ENCODE measurements at places on chromosomes 12 and 14.
A peak's percentile ranks its signal among the peaks of the same experiment; 100 is the strongest.

DNA sequence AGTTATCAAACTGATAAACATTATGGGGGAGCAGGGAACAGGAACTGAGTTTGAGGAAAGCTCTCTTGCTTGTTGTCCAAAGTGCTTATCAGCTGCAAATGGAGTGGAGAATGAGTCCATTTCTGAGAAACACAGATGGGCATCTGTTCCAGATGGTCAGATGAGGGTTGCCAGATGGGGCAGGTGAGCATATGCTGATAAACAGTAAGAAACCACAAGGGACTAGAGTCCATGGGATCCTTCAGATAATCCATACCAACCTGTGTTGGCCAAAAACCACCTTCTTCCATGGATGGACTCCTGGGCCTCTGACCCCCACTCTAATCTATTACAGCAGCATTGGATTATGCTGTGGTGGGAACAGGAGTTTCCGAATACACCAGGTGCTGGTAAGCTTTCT, 38.3 kb downstream of the GNS start:
- DNase-seq, result no peak

DNA sequence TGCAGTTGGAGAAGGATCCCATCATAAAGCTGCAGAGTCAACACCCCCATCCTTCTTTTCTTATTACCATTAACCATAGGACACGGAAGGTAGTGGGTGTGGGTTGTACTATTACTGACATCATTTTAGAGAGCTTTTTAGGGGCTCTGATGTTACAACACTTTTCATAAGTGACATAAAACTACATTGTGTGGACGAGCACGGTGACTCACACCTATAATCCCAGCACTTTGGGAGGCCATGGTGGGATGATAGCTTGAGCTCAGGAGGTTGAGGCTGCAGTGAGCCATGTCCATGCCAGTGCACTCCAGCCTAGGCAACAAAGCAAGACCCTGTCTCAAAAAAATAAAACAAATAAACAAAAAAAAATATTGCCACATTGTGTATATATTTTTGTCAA, 167.1 kb downstream of the DUSP6 start:
- no peak for DNase-seq

- no peak for DNase-seq
Observed at GRCh38 chr14:99774556-99775307, 18.5 kb upstream of the EML1 start.

GRCh38 chr14:85416771-85417170, 113.2 kb upstream of the FLRT2 start:
- DNase-seq, result no peak

DNA sequence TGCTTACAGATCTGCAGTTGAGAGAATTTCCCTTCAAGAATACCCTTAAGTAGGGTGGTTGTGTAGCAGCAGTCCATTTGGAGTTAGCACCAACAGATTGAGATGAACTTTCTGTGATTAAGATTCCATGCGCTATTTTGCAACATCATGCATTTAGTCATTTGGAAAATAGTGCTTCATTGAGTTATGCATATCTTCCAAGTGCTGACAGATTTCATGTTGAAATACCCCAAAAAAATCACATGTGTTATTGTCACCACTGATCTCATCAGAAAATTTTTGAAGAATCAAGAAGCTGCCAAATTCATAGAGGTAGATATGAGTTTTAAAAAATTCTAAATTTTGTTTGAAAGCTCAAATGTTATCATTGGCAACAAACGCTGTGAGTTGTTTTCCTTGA, 35.5 kb upstream of the OSBPL8 start:
- no peak for DNase-seq

GRCh38 chr14:104106471-104106991, 21.0 kb downstream of the ASPG start:
- DNase-seq, result no peak

GRCh38 chr14:32494609-32495434, 165.7 kb downstream of the AKAP6 start:
- no peak for DNase-seq

GRCh38 chr12:46491548-46491947, 119.0 kb upstream of the SLC38A2 start:
- no peak for DNase-seq

DNA sequence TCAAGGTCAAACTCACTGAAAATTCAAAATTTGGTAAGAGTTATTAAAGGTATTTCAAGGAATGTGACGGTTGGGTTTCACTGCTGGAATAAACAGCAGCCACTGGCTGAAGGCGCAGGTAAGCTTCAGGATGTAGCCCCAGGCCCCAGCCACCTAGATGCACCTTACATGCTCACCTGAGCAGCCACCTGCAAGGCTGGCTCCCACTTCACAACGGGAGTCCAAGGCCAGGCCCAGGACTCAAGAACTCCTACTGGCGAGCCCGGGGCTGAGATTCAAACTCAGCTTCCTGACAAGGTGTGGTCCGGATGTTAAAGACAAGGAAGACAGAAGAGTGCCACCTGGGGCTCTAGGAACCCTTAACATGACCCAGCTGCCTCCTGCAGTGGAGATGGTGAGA, 78.4 kb downstream of the ITPK1 start:
- peak; percentile 12 for DNase-seq

DNA sequence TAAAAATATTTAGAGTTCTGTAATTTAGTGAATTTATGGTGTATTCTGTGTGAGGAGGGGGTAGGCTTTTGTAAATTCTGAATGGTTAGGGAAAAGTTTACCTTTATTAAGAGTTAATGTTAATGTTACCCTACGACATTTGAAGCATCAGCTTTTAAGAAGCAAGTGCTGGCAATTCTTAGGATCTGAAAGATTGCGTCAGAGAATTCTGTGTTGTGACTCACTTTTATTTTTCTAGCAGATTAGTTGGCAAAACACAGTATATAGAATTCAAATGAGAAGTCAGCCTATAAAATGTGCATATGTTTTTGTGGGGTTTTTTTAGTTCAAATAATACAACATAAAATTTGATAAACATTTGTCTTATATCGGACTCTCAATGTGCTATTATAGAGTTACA, 97.6 kb downstream of the RAD52 start:
- DNase-seq, result no peak

Data from NCI-H146 (cell line).